ENCODE measurements at places on chromosomes 5 and 9.

GRCh38 chr9:72978744-72979143 lies 25.9 kb upstream of the ALDH1A1 start:
- DNase-seq = no peak

- DNase-seq = no peak
Measured at GRCh38 chr9:123738648-123739047, 191.3 kb downstream of the DENND1A start.

DNA sequence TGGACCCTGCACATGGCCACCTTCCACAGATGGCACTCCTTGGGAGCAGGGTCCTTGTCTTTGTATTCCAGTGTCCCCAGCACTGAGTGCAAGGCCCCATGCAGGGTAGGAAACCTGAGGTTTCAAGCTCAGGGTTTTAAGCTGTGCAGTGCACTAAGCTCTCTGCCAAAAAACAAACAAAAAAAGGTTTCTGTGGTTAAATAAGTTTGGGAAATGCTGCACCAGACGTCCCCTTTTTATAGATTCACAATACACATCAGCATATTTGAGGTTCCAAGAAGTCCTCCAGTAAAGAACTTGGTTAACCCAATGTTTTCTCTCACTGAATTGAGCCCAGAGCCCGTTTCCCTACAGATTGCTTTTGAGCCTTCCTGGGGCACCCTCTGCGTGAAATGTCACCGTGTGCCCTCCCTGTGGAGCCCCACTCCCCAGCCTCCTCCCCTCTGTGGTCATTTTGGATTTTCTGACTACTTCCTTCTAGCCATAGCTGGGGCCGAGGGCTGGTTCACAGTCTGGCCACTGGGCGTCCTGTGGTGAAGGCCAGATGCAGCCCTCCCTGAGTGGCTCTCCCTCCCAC lies 17.1 kb downstream of the DELE1 start:
- peak; percentile 43 for DNase-seq

DNA sequence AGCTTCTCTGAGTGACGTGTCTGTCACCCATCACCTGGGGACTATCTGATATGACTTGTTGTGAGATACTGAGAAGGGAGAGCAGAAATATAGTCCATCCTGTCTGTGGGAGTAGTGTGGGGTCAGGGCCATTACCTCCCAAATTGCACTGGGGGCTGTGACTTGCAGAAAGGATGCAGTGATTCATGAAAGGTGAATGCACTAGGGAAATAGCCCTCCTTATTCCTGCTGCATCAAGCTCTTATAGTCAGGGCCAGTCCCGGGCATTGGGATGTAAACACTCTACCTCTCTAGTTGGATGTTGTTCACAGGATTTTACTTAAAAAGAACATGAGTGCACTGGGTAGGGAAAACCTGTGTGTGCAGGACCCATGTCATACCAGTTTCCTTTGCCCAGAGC lies 124.8 kb downstream of the STK32A start:
- no peak for DNase-seq

DNA sequence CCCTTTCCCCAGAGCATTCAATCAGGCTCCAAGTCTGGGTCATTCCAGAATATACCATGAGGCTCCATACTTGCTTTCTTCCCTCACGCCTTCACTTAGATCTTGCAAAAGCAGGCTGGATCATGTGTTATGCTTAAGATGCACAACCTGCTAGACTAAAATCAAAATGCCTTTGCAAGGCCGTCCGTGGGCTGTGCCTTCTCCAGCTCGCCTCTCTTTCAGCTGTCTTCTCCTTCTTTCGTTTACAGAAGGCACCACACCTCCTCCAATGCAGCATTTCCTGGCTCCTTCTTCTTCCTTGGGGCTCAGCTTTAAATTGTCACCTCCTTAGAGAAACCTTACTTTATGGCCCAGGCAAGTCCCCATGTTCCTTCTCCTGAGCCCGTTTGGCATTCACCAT lies 150.6 kb downstream of the ADCY2 start:
- DNase-seq = no peak

- DNase-seq = no peak
Measured at GRCh38 chr9:31394015-31394473, 990.4 kb upstream of the ACO1 start.

GRCh38 chr9:125752070-125752628 lies 5.0 kb downstream of the PBX3 start:
- DNase-seq = no peak

- no peak for DNase-seq
Measured at GRCh38 chr5:145072889-145073288, 762.3 kb downstream of the PRELID2 start.

DNA sequence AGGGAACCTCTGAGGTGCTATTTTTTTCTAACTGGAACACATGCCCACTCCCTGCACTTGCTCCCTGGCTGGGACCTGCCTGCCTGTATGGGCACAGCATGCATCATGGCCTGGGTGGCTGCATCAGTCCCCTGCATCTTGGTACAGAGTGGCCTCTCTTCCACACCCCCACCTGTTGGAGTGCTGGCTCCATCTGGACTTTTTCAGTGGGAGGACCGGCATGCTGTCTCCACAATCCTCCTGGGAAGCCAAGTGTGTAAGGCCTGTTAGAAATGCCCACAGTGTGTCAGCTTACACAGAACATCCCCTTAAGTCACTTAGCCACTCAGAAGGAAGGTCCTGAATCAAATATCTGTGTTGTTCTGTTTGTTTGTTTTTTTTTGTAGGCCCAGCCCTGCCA lies 102.9 kb downstream of the MARCHF3 start:
- DNase-seq = no peak

- no peak for DNase-seq
Measured at GRCh38 chr9:114281473-114282103, 41.3 kb upstream of the ORM1 start.

DNA sequence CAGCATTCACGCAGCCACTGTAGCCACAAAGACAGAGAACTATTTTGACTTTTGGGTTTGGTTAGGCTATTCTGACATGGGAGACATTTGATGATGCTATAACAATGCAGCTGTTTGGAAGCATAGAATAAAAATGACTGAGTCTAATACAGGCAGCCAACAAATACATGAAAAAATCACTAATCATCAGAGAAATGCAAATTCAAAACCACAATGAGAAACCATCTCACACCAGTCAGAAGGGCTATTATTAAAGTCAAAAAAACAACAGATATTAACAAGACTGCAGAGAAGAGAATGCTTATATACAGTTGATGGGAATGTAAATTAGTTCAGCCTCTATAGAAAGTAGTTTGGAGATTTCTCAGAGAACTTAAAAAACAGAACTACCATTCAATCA lies 107.1 kb upstream of the POC5 start:
- no peak for DNase-seq

DNA sequence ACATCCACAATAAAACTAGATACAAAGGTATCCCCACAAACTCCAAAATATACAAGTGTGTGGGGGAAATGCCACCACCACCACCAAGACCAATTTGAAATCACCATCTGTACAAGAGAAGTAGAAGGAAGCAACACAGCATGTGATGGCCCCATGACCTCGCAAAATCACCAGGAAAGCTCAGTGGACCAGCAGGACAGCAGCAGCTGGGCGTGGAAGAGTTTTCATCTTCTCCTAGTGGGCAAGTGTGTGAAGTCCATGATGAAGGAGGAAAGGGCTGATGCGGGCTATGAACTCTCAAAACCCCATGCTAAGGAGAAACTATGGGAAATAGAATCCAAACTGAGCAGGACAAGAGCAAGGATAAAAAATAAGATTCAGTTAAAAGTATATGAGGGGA lies 58.1 kb downstream of the GOLPH3 start:
- DNase-seq = peak; percentile 34

DNA sequence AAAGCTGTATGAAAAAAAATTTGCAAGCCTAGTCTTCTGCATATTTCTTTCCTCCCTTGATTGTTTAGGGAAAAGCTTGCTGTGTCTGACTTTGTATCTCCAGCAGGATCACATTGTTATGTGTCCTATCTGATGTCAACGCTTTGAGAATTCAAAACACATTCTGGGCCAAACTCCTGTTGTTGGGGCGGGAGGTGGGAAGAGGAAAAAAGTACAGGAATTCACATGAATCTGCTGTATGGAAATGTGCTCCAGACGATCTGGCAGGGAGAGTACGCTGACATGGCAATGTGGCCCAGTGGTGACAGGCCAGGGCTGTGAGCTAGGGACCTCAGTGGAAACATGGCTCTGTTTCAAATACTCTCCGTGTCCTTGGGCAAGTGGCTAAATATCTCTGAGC lies 87.4 kb upstream of the GNA14 start:
- no peak for DNase-seq

GRCh38 chr9:98038958-98039357 lies 17.6 kb upstream of the NANS start:
- no peak for DNase-seq

- DNase-seq = no peak
Measured at GRCh38 chr9:123217128-123217654, 51.2 kb downstream of the STRBP start.

- DNase-seq = no peak
Measured at GRCh38 chr9:132838291-132838690, 39.8 kb downstream of the AK8 start.

- DNase-seq = no peak
Measured at GRCh38 chr5:83714810-83715209, 5.8 kb downstream of the HAPLN1 start.

DNA sequence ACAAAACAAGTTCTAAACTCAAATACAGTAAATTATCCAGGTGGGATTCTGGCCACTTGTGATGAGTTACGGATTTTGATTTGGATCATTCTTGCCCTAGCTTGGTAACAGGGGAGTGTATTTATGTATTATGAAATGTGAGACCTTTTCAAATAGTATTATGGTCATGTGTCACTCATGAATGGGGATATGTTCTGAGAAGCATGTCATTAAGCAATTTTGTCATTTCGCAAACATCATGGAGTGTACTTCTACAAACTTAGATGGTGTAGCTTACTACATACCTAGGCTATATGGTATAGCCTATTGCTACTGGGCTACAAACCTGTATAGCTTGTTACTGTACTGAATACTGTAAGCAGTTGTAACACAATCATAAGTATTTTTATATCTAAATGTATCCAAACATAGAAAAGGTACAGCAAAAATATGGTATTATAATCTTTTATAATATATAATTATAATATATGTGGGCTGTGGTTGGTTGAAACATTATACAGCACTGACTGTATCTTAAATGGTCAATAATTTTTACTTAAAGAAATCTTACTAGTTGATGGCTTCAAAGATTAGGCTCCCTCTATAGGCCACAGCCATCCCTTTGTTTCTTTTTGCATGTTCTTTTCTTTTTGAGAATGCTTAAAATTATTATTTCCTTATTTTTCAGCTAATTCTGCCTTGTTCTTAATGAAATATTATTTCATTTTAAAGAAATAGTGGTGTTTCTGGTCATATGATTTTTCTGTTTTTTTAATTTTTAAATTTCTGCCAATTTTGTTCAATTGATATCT lies 128.4 kb downstream of the MAST4 start:
- peak; percentile 52 for DNase-seq

- peak; percentile 88 for DNase-seq
Measured at GRCh38 chr5:173833196-173833985, 54.8 kb upstream of the CPEB4 start.

- DNase-seq = no peak
Measured at GRCh38 chr9:16664211-16664610, 206.3 kb downstream of the BNC2 start.

DNA sequence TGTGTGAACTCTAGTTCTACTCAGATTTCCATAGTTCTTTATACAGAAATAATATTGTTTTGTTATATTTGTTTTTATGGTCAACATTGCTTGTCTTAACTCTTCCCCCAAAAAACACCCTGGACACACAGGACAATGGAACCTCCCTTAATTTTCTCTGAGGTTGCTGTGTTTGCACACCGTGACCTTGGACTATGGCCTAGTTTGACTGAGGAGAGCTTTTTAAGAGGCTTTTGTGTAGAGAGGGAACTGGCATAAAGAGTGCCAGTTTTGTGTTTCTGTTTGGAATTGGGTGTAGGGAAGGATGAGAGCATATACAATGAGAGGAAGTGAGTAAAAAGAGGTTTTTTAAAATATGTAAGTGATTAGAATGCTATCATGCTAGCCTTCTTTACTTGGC lies 101.1 kb upstream of the MEF2C start:
- no peak for DNase-seq

GRCh38 chr5:88883836-88884607 lies 1.0 kb upstream of the MEF2C start:
- DNase-seq = peak; percentile 59

DNA sequence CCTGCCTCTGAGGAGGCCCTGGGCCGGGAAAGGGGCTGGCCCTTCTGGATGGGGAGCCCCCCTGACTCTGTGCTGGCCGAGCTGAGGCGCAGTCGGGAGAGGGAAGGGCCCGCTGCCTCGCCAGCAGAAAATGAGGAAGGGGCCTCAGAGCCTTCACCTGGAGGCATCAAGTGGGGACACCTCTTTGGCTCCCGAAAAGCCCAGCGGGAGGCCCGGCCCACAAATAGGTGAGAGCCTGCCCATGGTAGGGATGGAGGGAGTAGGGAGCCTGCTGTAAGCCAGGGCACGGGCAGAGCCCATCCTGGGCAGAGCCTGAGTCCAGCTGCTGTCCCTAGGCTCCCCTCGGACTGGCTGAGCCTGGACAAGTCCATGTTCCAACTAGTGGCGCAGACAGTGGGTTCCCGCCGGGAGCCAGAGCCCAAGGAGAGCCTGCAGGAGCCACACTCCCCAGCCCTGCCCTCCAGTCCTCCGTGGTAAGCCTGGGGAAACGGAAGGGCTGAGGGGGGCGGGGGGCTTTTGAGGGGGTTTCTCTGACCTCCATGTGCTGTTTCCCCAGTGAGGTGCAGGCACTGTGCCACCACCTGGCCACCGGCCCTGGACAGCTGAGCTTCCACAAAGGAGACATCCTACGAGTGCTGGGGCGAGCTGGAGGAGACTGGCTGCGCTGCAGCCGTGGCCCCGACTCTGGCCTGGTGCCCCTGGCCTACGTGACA lies 44.3 kb upstream of the TESK1 start:
- no peak for DNase-seq

GRCh38 chr9:124758061-124758460 lies 13.1 kb downstream of the NR6A1 start:
- peak; percentile 86 for DNase-seq

GRCh38 chr9:928363-929042 lies 48.0 kb upstream of the DMRT3 start:
- peak; percentile 24 for DNase-seq

DNA sequence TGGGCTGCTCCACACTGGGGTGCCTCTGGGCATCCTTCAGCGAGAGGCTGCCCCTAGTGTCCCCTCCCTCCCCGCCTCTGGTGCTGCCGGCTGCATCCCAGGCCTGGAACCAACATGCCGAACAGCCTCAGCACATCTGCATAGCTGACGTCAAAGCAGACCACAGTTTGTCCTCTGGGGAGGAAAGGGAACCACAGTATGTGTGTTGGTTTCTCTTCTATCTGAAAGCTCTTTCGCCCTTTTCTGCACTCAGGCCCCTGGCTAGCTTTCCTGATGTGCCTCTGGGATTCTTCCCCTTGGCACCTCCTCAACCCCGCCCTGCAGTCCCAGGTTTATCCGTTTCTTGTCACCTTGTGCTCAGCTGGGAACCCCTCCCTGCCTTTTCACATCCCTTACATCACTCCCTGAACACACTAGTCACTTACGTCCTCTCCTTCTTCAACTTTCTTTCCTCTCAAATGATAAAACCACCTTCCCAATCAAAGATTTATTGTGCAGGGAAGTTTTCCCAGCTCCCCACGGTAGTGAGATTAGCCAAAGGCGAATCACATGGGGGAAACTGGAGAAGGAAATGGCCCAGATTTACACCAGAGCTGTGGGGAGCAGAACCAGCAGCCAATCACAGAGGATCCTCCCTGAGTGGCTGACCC lies 35.5 kb upstream of the B4GALT1 start:
- DNase-seq = peak; percentile 57
